ENCODE measurements at places on chromosomes 4 and X. TPM values are rescaled to one million over a fixed set of nuclear protein-coding genes. Genes with fewer than 3 reads are reported as not detected.

Gene TMEM150C
- 19.6 TPM for total RNA-seq

Gene CSAG2
- total RNA-seq, result not detected

- DNase-seq, result no peak
These were observed 95.9 kb upstream of the MYOZ2 start for GRCh38 chr4:119039779-119040178.

DNA sequence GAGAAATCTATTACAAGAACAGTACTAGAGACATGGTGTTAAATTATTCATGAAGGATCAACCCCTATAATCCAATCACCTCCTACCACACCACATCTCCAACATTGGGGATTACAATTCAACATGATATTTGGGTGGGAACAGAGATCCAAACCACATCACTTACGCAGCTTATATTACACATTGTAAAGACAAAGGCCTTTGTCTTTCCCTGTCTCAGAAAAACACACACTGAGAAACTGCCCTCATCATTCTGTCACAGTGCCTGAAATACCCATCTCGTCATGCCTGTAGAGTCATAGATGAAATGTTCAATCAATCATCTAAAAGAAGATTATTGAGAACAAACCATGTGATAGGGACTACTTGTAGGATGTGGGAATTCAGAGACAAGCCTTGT is 558.8 kb upstream of the GRIA3 start:
- DNase-seq, result no peak

Measured in Right ventricle myocardium inferior (tissue), 1 donor.